Fibroblast of villous mesenchyme (primary cell): ENCODE measurements at places on chromosomes 16 and 17.

- peak; percentile 59 for DNase-seq
Measured at GRCh38 chr17:67492251-67492740, 115.2 kb downstream of the PITPNC1 start.

DNA sequence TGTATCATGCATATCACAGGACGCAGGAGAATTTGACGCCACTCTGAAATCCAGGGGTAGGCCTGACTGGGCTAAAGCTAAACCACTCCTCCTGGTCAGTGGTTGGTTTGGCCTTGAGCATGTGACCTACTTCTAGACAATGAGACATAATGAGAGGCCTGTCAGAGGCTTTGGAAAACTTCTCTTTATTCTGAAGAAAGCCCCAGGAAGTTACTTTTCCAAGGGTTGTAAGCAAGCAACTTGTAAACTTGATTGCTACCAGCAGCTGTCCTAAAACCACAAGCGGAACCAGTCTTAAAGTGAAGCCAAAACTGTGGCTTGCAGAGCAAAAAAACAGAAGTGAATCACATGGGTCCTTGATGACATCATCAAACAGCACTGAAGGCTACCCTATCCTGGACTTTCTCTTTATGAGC is 138.2 kb upstream of the COX10 start:
- DNase-seq: peak; percentile 89

GRCh38 chr16:48918520-48919258 is 308.7 kb upstream of the N4BP1 start:
- no peak for DNase-seq

- DNase-seq: no peak
Measured at GRCh38 chr17:17815062-17815406, 21.8 kb downstream of the SREBF1 start.

GRCh38 chr16:1098266-1098991 is 2.4 kb upstream of the C1QTNF8 start:
- no peak for DNase-seq

DNA sequence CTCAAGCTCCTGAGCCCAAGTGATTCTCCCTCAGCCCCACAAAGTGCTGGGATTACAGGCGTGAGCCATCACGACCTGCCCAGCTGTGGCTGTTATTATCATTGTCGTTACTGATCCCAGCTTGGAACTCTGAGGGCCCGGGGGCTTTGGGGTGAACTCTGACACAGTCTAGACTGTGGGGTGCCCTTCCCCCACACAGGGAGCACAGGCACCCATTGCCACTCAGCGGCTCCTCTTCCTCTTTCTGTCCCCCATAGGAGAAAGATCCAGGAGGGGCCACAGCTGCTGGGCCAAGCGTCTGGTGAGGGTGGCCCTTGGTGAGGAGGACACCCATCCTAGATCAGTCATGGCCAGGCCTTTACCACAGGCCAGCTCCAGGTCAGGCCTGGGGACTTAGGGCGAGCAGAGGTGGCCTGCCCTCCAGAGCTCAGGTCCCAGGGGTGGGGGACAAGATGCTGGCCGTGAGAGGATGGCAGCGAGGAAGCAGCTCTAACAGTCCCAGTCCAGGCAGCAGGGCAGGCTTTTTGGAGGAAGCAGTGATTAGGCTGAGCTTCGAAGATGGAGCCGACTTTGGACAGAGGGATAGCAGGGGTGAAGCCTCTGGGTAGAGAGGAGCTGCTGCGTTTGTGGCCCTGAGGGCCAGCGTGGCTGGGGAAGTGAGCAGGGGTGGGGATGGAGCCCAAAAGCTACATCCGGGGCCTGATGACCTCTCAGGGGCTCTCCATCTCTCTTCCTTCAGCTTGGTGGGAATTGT is 24.7 kb downstream of the TMEM235 start:
- DNase-seq: no peak
